ENCODE measurements at places on chromosomes 5 and 9.

DNA sequence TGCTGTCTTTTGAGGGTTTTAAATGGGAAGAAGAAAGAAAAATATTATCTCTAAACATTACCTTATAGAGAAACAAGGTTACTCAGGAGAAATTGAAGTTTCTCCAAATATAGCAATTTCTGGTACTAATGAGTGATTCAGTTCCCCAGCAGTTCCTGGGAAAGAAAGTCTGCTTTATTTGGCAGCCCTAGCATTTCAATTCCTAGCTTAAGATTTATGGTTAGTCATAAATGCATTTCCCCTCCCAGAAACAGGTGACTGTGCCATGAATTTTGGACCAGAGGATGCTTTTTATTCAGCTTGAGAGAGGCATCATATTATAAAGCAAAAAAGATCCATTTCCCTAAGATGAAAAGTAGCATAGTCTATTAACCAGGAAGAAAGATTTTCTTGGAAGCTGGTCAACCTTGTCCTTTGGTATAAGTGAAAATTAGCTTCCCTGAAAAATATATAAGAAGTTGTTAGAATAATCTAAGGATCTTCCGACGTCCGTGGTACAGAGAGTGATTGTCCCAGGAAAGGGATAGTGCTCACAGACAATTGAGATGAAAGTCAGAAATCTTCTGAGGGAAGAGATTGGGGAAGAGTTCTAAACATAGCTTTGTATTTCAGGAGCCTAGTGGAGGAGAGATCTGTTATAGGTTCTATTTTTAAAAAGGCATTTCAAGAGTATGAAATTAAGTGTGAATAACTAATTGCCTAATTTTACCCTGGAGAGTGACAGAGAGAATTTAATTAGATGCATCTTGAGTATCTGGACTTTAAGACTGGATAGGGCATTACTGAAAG lies 164.9 kb downstream of the ESM1 start:
- DNase-seq = no peak

DNA sequence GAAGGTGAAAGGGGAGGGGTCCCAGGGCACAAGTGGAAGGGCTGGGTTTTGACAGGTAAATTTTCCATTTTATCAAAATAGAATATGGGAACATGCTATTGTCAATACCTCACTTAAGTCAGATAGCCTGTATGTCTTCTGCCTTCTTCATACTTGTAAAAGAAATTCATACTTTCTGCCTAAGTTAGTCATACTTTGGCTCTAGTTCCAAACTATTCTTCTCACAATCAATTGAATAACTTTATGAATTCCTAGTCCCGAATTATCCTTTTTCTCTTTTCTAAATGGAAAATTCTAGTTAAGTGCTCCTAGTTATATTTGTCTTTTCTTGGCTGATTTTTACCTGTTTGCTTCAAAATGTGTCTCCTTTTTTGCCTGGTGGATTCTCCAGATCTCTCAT lies 271.4 kb downstream of the CSNK1G3 start:
- DNase-seq = no peak

DNA sequence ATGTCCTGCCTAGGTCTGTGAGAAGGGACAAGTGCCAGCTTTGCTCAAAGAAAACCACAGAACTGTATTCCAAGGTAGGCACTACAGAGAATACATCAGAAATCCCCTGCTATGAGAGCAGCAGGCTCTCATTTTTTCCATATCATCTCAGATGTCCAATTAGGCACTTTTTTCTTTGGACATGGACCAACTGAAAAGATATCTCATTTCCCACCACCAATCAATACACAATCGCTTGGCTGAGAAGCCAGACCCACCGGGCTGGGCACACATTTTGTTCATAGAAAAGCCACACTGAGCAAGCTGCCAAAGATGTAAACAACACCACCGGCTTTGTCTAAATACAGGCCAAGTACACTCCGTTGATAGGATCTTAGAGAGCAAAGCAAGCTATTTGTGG lies 25.9 kb downstream of the STOM start:
- no peak for DNase-seq

- no peak for DNase-seq
Observed at GRCh38 chr9:10130061-10130675, 482.6 kb downstream of the PTPRD start.

- no peak for DNase-seq
Observed at GRCh38 chr5:106331415-106331814, 1339.3 kb downstream of the EFNA5 start.

DNA sequence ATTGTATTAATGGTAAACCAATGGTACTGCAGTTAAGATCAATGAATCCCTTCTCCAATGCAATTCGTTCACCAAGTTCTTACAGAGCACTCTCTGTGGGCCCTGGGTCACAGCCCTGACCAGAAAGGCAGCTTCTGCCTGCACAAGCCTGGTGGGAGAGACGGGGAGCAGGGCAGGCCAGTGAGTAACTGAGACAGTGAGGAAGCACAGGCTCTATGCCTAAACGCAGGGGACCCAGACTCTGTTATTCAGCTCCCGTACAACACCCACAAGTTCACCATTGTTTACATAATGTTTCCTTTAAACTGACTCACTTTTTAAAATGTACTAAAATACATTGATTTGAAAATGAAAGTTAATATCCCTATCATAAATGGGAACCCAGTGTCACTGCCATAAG lies 40.5 kb upstream of the CTSL start:
- no peak for DNase-seq

- DNase-seq = no peak
Observed at GRCh38 chr9:124805186-124805585, 28.3 kb downstream of the OLFML2A start.

DNA sequence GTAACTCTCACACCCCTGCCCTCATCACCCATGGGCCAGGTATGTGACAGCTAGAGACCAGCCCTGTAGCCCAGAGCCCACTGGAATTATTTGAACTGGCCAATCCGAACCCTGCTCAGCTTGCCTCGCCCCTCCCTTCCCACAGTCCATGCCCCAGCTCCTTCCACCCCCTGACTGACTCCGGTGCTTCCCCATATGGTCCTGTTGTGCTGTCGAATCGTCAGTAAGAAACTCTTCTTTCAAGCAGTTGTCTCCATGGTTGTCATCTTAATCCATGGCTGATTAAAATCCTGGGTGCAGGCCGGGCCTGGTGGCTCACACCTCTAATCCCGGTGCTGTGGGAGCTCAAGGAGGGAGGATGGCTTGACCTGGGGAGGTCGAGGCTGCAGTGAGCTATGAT lies 118.5 kb downstream of the COL23A1 start:
- DNase-seq = no peak

- peak; percentile 95 for DNase-seq
Observed at GRCh38 chr9:96884443-96884842, 30.1 kb upstream of the ZNF782 start.

- no peak for DNase-seq
Observed at GRCh38 chr5:147956064-147956841, 49.9 kb upstream of the C5orf46 start.

DNA sequence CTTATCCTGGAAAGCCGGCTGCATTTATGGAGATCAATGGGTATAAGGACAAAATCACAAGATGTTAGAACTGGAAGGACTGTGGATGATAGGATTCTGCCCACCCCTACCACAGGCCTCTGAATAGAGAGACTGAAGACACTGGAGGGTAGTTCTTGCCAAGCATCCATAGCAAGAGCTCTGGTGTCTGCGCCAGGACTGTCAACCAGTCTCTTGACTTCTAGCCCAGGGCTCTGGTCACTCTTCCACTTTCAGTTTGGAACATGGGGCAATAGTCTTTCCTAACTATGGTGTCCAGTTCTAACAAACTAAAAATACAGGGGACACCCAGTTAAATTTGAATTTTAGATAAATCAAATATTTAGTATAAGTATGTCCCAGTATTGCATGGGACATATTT lies 23.4 kb downstream of the LARP1 start:
- no peak for DNase-seq

DNA sequence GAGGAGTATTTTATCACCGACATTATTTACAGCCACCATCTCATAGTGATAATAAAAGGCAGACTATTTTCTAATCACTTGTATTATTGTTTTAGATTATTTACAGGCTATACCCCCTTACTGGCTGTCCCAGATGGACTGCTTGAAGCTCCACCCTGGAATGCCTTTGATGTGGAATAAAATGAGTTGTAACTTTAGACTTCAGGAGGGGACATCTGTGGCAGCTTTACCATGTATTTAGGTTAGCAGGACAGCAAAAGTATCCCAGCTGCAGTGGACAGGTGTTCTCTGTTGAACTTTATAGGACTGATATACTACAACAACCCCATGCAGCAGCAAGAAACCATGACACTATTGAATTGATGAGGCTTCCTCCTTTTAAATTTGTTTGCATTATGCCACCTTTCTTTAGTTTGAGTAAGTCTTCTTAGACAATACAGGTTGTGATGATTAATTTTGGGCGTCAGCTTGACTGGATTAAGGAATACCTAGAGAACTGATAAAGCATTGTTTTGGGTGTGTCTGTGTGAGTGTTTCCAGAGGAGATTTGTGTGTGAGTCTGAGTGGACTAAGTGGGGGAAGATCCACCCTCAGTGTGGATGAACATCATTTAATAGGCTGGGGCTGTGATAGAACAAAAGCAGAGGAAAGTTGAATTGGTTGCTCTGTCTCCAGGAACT lies 29.2 kb upstream of the C9orf57 start:
- no peak for DNase-seq

DNA sequence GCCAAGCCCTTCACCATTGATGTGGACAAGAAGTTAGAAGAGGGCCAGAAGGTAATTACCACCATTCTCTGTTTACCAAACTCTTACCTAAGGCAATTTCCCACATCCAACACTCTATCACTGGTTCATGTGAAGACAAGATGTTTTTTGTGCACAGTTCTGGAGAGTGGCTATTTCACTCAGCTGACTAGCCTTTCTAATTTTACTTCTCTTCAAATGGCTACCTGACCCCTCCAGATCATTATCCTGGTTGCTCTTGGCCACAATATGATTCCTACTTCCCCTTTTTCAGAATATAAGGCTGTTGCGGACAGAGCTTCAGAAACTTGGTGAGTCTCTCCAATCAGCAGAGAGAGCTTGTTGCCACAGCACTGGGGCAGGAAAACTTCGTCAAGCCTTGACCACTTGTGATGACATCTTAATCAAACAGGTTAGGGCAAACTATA lies 7.1 kb downstream of the KIF20A start:
- no peak for DNase-seq

- no peak for DNase-seq
Observed at GRCh38 chr9:108347463-108348188, 508.2 kb downstream of the ACTL7B start.

DNA sequence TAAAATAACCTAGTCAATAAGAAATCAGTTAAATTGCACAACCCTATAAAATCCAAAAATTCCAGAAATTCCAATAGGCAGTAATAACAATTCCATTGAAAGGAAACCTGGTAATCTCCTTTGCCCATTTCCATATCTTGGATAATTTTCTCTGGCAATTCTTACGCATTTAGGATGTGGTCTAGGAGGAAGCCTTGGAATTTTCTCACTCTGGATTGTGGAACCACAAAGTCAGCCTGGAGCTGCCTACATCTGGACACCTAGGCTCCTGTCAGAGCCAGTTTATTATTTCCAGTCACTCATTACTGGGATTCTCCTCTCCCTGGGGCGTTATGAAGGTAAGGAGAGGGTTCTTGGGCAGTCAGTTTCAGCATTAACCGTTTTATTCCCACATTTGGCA lies 40.3 kb upstream of the GNE start:
- peak; percentile 92 for DNase-seq

GRCh38 chr5:173020643-173021042 lies 35.5 kb upstream of the CREBRF start:
- no peak for DNase-seq

GRCh38 chr5:138655530-138656190 lies 80.5 kb upstream of the HSPA9 start:
- DNase-seq = no peak

DNA sequence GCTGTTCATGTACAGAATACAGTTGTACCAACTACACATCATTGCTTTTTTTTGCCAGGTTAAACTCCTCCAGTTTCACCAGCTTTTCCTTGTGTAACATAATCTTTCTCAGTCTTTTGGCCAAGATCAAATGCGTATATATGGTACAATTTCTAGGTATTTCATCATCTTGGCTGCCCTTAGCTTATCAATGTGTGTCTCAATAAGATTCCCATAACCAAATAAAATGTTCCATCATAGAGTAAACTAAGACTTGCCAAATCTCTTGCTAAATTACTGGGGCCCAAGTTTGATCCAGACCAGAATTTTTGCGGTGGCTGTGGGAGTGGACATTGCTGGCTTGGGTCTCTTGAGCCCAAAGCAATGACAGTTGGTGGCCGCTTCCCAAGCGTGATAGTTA lies 24.3 kb upstream of the ERBIN start:
- no peak for DNase-seq

- DNase-seq = no peak
Observed at GRCh38 chr9:33246269-33246860, 6.4 kb downstream of the SPINK4 start.

Measured in keratinocyte (primary cell).